ENCODE measurements at places on chromosomes 7 and 10.
A peak's percentile ranks its signal among the peaks of the same experiment; 100 is the strongest.

DNA sequence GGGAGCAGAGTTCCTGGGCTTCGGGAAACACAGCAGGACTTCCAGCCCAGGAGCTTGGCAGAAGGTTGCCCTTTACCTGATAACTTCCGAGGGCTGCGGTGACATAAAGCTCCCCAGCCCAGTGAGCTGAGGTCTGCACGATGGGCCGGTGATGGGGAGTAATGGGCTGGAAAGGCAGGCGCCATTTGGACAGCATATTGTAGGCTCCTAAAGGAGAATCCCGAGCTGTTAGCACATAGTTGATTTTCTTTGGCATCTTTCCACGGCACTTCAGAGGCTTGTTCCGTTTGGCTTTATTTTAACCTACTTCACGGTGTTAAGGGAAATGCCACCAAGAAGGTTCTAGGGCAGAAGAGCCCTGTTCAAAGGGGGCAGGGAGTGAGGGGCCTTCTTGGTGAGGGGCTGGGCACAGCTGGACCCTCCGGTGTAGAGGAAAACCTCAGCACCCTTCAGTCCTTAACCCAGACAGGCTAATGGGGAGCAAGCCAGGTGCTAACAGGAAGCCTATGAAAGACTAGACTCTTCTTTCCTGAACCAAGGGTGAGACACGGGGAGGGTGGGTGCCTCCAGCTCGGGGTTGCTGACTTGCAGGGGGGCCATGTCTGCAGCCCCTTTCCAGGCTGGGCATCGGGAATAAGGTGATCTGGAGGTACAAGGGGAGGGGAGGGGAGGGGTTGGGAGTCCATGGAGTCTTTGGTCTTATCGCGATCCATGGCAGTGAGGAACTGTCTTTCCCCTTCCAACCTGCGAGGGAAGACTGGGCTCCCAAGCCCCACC, 347.7 kb downstream of the GLRX3 start:
- DNase-seq, result no peak

GRCh38 chr7:157752832-157753291, 416.1 kb downstream of the DNAJB6 start:
- DNase-seq, result no peak

DNA sequence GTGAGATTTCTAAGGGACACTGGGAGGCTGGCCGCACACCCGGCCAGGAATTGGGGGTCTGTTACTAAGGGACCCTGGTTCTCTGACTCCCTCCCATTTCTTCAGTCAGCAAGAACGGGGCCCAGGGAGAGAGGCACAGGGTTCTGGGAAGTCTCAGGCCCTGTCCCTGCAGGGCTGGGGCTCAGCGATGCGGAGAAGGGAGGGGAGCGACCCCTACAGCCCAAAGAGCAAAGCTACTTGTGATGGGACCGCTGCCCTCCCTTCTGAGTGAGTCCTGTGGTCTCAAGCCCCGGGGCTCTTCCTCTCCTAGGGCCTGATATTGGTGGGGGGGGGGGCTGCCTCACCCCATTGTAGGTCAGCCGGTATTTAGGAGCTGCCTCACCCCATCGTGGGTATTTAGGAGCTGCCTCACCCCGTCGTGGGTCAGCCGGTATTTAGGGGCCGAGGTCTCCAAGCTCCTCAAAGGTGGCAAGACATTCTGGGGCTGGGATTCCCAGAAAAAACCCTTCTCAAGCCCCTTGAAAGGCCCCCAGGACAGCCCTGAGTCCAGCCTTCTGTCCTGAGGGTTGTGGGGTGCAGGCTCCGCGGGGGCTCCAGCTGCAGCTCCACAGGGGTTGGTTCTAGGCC, 16.9 kb upstream of the NKX6-2 start:
- DNase-seq, result no peak

- DNase-seq, result peak; percentile 35
Observed at GRCh38 chr7:519484-520390, at the start of gene PDGFA. PDGFA (minus strand) TSS chr7:519846; CDS start chr7:519001, 845 bp downstream.

- no peak for DNase-seq
Observed at GRCh38 chr10:71131096-71131495, 81.3 kb upstream of the UNC5B start.

GRCh38 chr7:153151766-153152165, 392.2 kb downstream of the ACTR3B start:
- no peak for DNase-seq

- DNase-seq, result no peak
Observed at GRCh38 chr7:15688911-15689310, 2.4 kb upstream of the MEOX2 start.

- no peak for DNase-seq
Observed at GRCh38 chr10:18606051-18606695, 45.2 kb downstream of the NSUN6 start.

DNA sequence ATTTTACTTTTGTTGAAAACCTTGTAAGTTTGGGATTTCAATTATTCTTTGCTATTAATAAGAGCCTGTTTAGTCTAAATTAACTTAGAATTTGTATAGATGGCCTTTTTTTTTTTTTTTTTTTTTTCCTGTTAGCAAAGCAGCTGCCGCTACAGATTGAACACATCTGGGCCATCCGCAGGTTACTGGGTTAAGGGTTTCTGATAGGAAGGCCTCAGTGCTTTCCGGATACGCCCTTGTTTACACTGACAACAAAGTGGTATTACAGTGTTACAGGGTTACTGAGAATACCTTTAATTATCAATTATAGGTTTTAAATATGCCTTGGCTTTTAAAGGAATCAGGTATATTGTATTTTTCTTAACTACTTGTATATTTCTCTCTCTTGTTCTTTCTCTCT, 76.8 kb downstream of the PTN start:
- no peak for DNase-seq

DNA sequence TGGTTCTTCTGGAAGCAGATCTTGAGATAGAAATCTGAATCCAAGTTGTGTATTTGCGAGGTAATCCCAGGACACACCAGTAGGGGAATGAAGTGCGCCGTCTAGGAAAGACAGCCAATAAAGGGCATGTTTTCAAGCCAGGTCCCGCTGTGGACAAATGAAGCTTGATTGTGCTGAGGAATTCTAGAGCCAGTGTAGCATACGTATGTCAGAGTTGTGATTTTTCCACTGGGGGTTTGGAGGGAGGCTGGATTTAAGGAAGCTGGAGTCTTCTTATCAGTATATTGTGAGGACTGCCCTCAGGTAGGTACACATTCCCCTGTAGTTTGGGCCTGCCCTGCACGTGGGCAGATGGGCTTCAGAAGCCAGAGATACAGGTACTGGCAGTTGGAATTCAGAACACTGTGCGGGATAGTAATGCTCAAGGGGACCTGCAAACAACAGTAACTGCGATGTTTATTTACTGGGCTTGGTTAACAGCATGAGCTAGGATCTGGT, 50.9 kb downstream of the GALNT11 start:
- no peak for DNase-seq

DNA sequence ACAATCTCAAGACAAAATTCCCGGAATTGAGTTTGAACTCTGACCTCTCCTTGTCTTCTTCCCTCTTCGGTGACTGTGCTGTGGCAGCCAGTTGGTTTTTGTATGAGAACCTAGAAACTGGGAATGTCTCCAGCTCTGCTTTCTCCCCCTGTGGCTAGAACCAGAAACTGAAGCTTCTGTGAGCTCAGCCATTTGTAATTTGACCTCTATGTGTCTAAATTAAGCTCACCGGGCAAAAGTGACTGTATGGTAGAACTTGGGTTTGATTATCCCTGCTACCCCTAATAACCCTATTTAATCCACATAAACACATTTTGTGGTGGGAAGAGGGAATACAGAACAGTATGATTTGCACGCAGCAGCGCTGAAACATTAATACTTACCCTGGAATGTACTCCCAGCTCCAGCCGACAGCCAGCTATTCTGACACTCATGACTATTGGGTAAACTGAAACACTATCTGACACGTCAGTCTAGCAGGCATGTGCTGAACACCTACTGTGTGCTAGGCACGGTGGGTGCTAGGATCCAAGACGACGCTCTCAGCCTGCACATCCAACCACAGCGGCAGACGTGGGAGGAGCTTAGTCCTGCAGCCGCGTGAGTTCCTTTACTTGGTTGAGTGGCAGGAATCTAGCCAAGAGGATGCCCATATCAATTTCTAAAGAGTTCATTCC, 324.8 kb downstream of the SFMBT2 start:
- no peak for DNase-seq

GRCh38 chr10:122391875-122392274, 17.4 kb downstream of the PLEKHA1 start:
- no peak for DNase-seq

- DNase-seq, result no peak
Observed at GRCh38 chr7:77244222-77244934, 44.8 kb upstream of the FGL2 start.

DNA sequence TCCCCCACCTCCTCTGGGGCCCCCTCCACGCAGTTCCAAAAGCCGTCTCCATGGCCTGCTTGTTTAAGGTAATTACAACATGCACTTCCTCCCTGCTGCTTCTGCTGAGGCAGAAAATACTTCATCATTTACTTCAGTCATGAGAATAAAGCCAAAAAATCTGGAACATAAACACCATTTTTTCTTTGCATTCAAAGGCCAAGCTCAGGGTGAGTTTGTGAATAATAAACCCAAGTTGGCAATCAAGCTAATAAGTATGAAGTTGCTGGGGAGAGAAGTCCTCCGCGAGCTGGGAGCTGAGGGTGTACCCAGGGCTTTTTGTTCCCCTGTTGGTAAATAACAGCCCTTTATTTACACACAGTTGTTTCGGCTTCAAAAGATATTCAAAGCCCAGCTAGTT, 70.5 kb downstream of the FAM204A start:
- DNase-seq, result no peak

GRCh38 chr10:108303149-108303548, 1138.6 kb upstream of the SORCS1 start:
- peak; percentile 1 for DNase-seq

DNA sequence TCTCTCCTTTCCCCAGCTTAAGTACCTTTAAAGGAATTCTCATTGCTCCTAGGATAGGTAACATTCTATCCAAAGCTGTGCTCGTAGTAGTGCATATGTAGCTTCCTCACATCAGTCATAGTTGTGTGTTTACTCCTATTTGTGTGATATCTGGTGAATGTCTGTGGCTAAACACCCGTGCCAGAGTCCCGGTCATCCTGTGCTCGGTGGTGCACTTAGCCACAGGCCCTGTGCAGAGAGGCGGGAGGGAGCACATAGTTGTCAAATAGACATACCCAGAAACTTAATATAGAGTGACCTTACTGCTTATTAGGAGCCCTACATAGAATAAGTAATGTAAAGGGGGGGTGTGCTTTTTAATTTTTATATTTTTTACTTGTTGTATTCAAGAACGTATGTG, 76.6 kb downstream of the RBM33 start:
- no peak for DNase-seq

DNA sequence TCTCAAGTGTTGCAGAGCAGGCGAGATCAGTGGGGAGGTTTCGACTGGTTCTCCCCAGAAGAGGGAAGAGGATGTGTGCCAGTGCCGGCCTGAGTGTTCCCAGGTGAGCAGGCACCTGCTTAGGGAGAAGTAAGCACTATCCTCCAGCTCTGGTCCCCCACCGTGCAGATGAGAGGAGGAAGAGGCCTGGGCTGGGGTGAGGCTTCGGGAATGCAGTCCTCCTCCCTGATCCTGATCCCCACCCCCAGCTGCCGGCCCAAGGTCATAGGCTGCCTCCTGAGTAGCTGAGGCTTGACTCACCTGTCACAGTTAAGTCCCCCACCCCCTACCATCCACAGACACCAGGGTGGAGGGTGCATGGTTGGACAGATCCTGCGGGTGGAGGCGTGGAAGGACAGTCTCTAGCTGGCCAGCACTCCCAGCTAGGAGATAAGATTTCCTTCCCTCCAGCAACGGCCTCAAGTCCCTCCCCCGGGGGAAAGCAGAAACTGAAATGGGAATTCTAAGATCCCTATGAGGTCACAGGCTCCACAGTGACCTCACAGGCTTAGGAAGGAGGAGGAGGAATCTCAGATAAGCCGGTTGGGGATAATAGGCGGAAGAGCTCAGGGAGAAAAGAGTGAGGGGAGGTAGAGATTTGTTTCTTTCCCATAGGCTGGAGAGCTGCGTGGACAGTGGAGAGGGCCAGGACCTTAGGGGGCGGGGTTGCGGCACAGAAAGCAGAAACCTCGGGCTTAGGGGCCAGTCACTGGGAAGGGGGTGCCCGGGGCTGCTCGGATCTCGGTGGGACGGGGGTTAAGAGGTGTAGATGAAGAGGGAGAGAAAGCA, 1.0 kb downstream of the LRCH4 start:
- DNase-seq, result peak; percentile 74

- no peak for DNase-seq
Observed at GRCh38 chr7:105538339-105538738, 6.3 kb downstream of the RINT1 start.

- no peak for DNase-seq
Observed at GRCh38 chr7:37516664-37517063, 68.0 kb upstream of the ELMO1 start.

- no peak for DNase-seq
Observed at GRCh38 chr10:109746861-109747260, 176.4 kb downstream of the XPNPEP1 start.

DNA sequence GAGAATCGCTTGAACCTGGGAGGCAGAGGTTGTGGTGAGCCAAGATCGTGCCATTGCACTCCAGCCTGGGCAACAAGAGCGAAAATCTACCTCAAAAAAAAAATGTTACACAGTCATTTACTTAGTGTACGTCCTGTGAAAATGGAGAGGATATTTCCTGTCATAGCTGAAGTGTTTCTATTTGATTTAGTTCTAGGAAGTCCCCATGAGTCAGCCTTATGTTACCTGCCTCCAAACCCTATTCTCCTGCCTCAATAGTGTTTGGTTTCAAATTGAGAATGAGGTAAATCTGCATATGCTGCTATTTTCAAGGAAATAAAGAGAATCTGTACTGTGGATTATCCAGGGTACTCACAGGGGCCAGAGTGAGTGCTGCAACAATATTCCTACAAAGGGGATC, 1284.5 kb upstream of the AUTS2 start:
- DNase-seq, result no peak

- DNase-seq, result peak; percentile 20
Observed at GRCh38 chr10:80535671-80536360, 1.9 kb upstream of the SH2D4B start.

GRCh38 chr10:53487019-53487983, 714.7 kb upstream of the MBL2 start:
- DNase-seq, result no peak

GRCh38 chr10:128268015-128268722, 141.9 kb upstream of the MKI67 start:
- no peak for DNase-seq

GRCh38 chr10:13294784-13295183, 5.1 kb downstream of the PHYH start:
- no peak for DNase-seq

GRCh38 chr7:73966062-73966940, 61.7 kb upstream of the ELN start:
- DNase-seq, result no peak

GRCh38 chr7:71408271-71408670, 276.3 kb downstream of the GALNT17 start:
- no peak for DNase-seq

- DNase-seq, result no peak
Observed at GRCh38 chr7:70288781-70289456, 690.6 kb downstream of the AUTS2 start.

DNA sequence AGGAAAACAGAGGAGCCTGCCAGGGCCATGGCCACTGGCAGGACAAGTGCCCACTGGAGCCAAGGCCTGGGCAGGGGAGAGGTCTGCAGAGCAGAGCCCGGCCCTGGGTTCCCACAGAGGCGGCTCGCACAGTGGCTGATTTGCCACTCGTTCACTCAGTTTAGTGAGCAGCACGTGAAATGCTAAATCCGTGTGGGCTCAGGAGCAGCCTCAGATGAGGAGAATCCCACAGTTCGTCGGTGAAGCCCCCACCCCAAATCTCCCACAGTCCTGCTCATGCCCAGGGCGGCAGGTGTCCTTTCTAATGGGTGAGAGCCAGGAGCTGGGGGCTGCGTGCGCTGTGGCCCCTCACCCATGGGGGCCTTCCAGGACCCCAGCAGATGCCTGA, 107.7 kb upstream of the FAM20C start:
- DNase-seq, result no peak

Data from HFFc6 (cell line).